ENCODE measurements at places on chromosomes 5 and 9.

DNA sequence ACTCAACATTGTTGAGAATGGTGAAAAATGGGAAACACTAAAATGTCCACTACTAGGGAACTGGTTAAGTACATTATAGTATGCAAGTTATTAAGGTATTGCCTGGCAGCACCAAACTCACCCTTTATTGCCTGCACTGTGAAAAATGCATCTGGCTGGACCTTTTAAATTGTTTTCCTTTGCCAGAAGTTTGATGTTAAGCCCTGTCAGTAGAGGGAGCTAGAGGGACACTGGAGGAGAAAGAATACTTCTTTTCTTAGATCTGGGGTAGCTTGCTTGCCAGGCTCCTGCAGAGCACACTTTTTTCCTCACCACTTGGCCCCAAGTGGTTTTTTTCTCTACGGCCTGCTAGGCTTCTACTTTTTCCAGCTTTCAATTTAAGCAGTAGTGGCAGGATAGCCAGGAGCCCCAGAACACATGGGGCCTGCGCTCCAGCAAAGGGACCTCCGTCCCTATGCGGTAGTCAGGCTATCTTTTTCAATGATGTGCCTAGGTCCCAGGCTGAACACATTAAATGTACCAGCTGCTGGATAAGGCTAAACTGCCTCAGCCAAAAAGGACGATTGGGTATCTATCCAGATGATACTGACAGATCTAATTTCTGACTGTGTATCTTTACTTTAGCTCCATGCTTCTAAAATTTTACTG is 8.0 kb upstream of the HABP4 start:
- no peak for DNase-seq

DNA sequence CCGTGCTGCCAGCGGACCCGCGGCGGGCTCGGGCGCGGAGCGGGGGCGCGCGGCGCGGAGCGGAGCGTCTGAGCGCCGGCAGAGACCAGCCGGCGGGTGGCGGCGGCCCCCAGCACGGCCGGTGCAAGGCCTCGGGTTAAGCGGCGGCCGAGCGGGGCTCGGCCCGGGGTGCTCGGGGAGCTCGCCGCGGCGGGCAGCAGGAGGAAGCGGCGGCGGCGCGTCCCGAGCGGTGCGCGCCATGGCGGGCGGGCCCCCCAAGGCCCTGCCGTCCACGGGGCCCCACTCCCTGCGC is 150 bp downstream of the SNX30 start:
- DNase-seq: no peak

GRCh38 chr5:137633896-137634295 is 102.0 kb downstream of the KLHL3 start:
- no peak for DNase-seq

DNA sequence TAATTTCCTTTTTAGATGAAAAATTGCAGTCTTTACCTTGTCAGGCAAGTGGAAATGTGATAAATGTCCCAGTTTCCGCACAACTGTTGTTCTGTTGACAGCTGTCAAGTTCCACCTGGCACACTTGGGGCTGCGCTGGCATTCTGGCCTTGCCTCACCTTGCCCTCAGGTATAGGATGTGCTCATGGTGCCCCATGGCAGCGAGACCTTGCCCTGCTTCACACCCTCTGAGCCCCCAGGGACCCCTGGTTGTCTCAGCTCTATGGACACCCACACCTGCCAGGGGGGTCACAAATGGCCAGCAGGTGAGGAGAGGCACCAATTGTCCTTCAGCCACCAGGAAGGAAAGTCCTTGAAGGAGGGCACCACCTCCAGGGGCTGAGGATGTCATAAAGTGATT is 37.5 kb upstream of the SEMA4D start:
- no peak for DNase-seq

DNA sequence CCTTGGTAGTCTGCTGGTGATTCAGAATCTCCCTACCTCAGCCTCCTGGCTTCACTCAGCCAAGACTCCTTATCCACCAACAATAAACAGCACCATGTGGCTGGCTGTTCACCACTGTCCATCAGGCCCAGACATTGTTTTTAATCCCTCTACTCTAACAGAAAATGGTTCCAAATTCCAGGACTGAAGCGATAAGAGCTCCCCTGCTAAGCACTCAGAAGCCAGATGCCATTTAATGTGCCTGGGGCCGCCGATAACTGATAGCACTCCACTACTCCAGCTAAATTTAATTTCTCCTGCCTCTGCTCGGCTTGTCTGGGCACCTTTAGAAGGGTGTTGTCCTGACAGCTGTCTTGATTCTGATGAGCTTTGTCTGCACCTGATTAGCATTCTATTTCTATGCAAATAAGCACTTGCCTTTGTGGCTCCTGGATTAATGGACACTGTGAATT is 47.1 kb downstream of the ZNF622 start:
- no peak for DNase-seq

DNA sequence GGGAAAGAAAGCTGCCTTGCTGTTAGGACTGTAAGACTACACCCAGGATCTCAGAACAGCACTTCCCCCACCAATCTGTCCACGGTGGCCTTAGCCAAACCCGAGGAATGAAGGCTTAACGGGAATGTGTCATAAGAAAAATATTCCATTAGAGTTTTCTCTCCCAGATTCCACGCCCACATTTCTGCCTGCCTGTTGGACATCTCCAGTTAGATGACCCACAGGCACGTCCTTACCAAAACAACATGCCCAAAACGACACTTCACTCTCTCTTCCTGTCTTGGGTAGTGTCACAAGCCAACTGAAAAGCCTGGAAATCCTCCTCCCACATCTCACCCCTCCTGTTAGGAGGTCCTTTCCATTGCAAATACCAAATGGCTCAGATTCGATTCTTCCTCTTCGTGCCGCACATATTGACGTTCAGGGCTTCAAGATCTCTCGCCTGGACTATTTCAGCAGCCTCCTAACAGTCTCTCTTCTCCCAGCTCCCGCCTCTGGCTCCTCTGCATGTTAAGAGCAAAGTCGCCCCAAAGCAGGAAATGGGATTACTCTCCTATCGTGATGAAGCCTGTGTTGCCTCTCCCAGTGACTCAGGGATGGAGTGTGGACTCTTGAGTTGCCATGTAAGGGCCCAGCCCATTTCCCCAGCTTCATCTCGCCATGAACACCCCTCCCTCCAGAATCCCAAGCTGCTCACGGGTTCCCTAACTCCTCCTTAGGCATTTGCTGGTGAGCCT is 159.3 kb downstream of the NR3C1 start:
- DNase-seq: no peak

DNA sequence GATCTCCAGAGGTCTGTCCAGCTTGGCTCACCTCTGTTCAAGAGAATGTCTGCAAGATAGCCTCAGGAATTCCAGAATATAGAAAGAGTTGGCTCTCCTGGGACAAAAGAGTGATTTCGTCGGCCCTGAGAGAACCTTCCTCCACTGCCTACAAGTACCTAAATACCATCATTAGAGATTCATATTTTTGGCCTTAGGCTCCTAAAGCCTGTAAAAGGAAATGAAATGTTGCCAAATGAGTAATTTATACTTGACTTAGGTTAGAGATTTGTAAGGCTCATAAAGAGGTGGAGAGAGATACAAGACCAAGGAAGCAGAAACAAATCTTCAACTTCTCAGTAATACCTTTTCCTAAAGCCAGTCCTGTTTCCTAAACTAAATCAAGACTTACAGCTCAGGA is 146.2 kb downstream of the CCDC192 start:
- DNase-seq: no peak

DNA sequence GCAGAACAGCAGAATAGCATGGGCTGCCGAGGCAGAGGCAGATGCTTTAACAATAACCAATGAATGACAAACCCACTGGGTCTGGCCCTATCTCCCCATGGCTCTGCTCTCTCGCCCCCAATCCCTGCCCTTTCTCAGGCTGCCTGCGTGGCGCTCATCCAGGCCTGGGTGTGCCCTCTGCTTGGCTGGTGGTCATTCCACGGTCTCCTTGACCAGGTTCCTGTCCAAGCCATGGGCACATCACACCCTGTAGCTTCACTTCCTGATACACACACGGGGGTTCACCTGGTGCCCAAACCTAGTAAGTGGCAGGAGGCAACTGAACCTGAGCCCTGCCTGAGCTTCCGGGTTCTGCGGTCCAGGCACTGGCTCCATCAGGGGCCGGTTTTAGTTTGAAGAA is 87.6 kb downstream of the DAP start:
- DNase-seq: no peak

DNA sequence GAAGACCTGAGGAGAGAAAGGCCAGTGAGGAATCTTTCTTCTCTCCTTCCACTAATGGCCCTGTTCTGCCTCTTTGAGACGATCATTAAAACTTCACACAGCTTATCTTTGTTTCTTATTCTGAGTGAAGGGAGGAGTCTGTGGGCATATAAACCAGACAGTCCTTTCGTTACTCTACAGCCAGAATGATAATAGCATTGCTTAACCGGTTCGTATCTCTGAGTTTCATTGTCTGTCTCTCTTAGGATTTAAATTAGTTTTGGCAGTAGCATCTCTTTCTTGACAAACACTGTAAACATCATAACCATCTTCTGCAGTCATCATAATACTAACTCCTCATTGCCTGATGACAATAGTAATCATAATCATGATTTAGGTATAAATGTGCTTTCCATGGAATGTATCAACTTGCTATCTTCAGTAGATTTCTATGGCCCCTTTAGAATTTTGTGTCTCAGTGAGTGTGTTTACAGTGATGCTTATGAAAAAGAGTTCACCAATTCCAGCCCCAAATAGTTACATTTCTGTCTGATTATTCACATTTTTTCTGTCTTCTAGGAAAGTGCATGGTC is 618.8 kb upstream of the KLF4 start:
- no peak for DNase-seq

DNA sequence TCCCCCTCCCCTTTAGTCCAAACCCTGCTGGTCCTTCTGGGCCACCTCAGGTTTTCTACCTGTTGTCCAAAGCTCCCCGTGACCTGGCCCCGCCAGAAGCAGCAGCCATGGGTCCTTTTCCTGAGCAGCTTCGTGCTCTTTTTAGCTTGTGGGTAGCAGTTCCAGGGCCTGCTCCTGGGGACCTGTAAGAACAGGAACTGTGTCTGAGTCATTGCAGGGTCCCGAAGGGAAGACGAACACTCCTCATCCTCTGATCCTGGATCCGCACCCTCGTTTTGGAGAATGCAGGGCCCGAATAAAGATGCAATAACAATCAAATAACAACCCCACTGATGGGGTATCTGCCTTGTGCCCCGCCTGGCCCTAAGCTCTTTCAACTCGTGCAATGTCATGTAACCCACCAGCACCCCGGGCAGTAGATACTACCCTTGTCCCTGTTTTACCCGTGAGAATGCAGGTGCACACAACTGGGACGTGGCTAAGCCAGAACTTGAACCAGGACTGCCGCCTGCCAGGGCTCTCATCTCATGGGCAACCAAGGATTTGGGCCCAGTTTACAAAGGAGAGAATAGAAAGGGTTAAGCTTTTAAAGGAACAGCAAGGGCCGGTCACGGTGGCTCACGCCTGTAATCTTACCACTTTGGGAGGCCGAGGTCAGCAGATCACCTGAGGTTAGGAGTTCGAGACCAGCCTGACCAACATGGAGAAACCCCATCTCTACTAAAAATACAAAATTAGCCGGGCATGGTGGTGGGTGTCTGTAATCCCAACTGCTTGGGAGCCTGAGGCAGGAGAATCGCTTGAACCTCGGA is 33.2 kb downstream of the NEK6 start:
- DNase-seq: no peak

DNA sequence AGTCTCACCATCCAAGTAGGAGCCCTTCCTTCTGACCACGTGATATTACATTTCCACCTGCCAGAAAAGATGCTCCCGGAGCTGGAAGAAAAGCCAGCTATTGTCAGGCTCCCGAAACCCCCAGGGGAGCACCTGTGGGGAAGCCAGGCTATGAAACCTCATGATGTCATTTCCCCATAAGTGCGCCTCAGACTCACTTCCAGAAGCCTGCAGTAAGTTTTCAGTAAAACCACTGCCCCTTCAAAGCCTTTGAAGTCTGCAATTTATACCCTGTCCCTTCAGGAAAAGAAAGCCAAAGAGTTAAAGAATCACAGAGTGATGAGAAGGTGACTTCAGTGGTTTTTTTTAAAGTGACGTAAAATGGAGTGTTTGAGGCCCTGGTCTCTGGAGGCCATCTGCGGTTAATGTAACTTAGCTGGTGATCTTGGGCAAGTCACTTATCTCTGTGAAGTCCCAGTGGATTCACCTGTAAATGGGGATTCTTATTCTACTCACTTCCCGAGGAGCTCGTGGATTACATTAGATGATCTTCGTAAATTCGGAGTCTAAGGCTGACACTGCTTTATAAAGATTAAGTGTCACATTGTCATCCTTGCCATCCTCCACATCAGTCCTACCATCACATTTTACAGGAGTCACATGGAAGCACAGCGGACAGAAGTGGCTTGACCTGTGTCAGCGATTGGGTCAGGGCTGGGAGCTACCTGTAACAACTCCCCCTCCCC is 2.6 kb upstream of the SEMA6A start:
- no peak for DNase-seq
